ENCODE measurements at places on chromosomes 13 and 19. TPM values are rescaled to one million over a fixed set of nuclear protein-coding genes. Genes with fewer than 3 reads are reported as not detected.

Gene CNN2
- total RNA-seq: 92.4 TPM

- DNase-seq: no peak
Observed at GRCh38 chr19:10454267-10454666, 33.9 kb downstream of the PDE4A start.

DNA sequence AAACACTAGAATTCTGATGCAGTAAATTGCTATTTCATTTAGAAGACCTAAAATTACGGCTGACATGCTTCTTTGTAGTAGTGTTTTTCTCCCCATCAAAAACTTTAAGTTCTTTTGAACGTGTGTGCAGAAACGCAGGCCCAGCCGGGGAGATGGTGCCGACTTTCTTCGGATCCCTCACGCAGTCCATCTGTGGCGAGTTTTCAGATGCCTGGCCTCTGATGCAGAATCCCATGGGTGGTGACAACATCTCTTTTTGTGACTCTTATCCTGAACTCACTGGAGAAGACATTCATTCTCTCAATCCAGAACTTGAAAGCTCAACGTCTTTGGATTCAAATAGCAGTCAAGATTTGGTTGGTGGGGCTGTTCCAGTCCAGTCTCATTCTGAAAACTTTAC is 98.3 kb downstream of the TNFRSF19 start:
- DNase-seq: no peak

DNA sequence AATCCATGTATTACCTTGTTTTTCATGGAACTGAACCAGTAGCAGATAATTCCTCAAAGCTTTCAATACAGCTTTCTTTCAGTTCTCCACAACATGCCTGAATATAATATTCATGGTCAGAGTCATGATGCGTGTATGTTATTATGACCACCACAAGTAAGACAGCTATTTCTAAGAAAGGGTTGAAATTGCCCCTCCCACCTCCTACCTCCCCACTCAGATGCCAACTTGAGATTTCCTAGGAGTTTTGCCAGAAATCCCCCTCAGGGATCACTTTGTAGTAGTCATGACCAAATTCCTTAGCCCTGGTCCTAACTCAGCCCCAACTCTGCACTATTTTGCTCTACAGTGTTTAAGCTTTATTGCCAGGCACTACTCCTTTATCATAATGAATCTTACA is 69.9 kb upstream of the RAP2A start:
- no peak for DNase-seq

- DNase-seq: peak; percentile 94
Observed at GRCh38 chr19:35123573-35123972, 8.0 kb downstream of the FXYD3 start.

DNA sequence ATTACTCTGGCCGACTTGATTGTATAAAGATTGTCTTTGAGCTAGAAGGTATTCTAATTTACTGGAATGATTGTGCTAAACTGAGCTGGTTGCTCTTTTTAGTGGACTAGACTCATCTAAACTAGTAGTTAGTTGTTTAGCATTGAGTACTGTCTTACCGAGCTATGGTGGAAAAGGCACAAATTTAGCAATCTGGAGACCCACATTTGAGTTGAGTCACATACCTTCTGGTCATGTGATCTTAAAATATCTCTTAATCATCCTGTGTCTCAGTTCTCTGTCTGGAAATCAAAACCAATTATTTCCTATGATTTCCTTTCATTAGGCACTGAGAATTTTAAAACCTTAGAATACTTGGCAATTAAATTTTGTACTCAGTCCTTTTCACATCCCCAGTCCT is 349.5 kb downstream of the IRS2 start:
- no peak for DNase-seq

DNA sequence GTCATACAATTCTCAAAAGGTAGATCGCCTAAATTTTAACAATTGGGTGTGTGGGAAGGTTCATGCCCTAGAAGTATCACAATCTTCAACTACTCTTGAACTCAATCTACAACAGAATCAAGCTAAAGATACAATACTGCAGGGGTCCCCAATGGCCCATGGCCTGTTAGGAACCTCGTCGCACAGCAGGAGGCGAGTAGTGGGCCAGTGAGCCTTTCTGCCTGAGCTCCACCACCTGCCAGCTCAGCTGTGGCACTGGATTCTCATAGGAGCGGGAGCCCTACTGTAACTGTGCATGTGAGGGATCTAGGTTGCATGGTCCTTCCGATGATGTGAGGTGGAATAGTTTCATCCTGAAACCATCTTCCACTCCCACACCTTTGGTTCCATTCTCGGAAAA is 230.6 kb downstream of the KLF12 start:
- DNase-seq: no peak

- DNase-seq: no peak
Observed at GRCh38 chr19:20209051-20209450, 42.0 kb downstream of the ZNF486 start.

- DNase-seq: no peak
Observed at GRCh38 chr19:4372165-4373012, 28.0 kb downstream of the SH3GL1 start.

DNA sequence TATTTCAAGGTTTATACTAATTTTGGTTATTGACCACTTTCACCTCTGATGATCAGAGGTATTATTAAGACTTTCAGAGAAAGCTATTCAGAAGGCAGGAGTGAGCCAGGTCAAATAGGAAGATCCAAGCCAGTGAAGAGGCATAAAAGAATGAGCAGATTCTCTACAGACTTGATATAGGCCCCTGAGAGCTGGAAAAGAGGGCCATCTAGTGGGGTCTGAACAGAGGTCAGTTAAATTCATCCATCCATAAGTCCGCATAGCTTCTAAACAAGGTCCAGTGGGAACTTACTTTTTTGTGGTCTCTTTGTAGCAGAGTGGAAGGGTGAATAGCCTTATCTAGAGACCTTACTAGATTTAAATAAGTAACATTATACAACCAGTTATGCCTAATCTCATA is 126.6 kb upstream of the UFM1 start:
- DNase-seq: peak; percentile 49

GRCh38 chr19:5001615-5002014 is 32.7 kb downstream of the KDM4B start:
- peak; percentile 51 for DNase-seq

- no peak for DNase-seq
Observed at GRCh38 chr13:42164557-42165125, 107.3 kb upstream of the AKAP11 start.

DNA sequence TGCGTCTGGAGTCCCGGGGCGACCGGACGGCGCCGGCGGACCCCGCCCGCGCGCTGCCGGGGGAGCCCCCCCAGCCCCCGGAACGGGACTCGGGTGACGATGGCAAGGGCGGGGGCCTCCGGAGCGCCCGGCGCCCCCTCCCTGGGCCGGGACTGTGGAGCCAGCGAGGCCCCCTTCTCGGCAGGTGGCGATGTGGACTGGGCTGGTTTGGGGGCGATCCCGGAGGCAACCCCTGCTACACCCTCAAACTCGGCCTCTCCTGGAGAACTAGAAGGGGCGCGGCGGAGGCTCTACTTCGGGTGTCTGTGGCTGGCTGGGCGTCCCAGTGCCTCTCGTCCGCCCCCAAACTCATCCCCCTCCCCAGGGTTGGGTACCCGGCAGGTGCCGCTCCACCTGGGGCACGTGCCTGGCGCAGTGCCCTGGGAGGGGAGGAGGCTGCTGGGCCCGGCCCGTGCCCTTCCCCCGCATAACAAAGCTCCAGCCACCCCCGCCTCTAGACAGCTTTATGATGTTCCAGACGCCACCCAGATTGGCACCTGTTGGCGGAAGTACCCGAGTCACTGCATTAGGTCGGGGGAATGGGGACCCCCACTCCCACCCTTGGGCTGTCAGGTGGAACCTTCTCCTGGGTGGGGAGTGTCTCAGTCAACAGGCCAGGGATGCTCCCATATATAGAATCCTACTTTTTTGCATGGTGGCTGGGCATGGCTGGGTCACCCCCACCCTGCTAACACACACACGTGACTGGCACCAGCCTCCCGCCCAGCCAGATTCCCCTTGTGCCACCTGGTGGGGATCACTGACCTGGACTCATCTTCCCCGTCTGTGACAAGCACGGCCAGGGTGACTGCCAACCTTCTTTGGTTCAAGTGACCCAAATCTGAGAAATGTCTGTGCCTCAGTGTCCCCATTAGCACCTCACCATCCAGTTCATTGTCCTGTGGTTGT is 722 bp downstream of the PKN1 start:
- peak; percentile 18 for DNase-seq

GRCh38 chr13:112752211-112752610 is 62.4 kb downstream of the ATP11A start:
- no peak for DNase-seq

- peak; percentile 40 for DNase-seq
Observed at GRCh38 chr19:19388568-19389555, 16.6 kb upstream of the GATAD2A start.
